ENCODE measurements at places on chromosomes 13 and 19.

DNA sequence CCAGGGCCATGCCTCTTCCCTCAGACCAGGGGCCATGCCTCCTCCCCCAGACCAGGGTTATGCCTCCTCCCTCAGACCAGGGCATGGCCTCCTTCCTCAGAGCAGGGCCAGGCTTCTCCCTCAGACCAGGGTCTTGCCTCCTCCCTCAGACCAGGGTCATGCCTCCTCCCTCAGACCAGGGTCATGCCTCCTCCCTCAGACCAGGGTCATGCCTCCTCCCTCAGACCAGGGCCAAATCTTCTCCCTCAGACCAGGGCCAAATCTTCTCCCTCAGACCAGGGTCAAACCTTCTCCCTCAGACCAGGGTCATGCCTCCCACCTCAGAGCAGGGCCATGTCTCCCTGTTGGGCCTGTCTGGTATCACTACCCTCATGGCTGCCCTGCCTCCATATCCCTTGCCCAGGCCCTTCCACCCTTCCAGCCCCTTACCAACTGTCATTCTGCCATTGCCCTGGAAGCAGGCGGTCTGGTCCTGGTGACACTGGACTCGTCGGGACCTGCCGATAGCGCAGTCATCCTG, 4.2 kb downstream of the LYPD5 start:
- DNase-seq: no peak

GRCh38 chr19:53112286-53112685, 9.1 kb upstream of the ZNF160 start:
- no peak for DNase-seq

GRCh38 chr13:64767054-64767453, 2463.1 kb downstream of the PCDH9 start:
- no peak for DNase-seq

DNA sequence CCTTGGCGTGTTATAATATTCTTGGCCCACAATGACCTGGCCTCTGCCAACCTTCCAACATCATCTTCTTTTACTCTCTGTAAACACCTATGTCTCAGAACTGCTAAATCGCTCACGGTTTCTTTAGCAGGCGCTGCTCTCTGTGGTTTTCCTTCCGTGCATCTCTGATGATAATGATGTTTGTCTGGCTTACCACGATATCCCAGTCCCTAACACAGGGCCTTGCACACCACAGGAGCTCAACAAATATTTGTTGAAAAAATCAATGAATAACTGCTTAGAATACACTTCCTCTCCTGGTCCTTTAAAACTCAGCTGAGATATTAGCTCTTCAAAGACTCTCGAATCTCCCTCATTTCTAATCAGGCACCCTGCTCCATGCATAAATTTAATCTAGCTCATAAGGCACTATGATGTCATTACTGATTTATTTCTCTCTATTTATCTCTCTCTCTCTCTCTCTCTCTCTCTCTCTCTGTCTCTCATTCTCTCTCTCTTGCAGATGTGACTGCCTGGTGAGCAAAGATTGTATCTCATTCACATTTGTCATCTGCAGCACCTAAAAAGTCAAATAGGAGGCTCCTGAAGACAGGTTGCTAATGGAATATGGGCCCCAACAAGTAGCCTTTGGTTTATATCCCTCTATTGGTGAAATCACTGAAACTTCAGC, 206.4 kb downstream of the NHLRC3 start:
- no peak for DNase-seq

GRCh38 chr19:6103217-6103644, 7.1 kb downstream of the RFX2 start:
- DNase-seq: peak; percentile 92

DNA sequence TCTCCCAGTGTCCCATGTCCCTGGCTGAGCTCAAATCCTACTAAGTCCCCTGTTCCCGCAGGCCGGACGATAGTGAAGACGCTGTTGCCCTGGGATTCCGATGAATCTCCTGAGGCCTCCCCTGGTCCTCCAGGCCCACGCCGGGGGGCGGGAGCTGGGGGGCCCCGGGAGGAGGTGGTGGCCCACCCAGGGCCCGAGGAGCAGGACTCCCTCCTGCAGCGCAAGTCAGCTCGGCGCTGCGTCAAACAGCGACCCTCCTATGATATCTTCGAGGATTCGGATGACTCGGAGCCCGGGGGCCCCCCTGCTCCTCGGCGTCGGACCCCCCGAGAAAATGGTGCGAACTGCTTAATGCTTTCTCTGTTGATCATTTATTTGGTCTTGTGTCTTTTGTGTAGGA, 5.9 kb downstream of the KMT2B start:
- no peak for DNase-seq

GRCh38 chr13:42214446-42214845, 57.5 kb upstream of the AKAP11 start:
- no peak for DNase-seq

DNA sequence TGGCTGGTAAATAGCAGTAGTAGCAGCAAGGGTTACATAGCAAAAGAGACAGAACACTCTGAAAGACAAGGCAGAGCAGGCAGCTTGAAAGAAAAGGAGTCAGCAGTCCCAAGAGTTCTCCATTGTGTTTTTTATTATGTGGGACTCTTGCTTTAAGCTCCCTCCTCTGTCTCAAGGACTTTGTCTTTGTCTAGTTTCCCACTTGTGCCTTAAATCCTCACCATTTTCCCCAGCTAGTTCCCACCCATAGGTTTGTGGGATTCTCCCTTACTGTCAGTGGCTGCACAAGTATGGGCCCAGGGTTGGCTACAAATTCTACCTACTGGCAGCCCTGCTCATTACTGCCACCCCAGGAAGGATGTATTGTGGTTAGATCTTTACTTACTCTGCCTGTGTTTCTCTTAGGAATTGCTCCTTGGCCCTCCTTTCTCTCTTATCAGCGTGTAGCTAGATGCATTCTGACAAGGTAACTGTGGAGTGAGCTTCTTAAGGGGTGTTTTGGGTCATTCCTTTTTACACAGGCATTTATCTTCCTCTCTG, 413.4 kb upstream of the PCDH9 start:
- no peak for DNase-seq

GRCh38 chr13:110073982-110074381, 233.0 kb downstream of the COL4A1 start:
- no peak for DNase-seq

DNA sequence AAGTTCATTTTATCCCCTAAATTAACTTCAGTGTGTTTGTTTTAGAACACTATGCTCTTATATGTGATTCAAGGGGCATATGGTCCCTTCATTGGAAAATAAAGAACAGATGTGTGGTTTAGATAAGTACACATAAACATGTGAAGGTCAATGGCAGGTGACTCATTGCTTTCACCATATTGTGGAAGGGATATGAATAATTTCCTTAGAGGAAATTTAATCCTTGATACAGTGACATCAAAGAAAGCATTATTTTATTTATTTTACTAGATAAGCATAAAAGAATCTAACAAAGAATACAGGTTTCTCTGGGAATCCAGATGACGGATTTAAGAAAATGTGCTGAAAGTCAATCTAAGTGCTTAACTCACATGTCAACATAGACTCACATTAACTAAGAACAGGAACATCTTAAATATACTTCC, 373.5 kb downstream of the KCTD12 start:
- peak; percentile 83 for DNase-seq

- no peak for DNase-seq
Observed at GRCh38 chr13:40145139-40145538, 489.7 kb downstream of the COG6 start.

- no peak for DNase-seq
Observed at GRCh38 chr19:31296741-31297390, 52.4 kb downstream of the TSHZ3 start.

DNA sequence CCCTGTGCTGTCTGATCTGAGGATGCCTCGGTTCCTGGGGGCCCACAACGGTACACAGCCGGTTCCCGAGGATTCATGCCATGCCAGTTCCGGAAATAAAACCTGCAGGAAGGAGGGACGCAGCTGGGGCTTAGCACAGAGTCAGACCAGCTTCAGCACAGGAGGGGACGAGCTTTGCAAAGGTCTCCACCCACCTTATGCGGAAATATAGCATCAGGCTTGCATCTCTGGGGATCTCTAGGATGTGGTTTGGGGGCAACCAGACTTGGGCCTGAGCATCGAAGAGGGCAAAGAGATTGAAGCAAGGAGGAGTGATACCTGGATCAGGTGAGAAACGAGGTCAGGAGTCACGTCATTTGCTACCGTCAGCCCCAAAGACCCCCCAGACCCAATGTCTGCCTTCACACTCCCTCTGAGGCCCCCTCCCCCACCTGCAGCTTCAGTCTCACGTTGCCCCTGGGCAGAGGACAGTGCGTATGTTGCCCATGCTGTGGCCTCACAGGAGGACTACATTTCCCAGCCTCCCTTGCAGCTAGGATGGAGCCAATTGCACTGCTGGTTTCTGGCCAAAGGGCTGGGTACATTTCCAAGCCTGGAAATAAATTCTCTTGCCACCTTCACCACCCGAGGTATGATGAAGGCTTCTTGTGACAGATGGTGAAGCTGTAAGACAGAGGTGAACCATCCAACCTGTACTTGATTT, 12.1 kb downstream of the TYK2 start:
- DNase-seq: no peak

DNA sequence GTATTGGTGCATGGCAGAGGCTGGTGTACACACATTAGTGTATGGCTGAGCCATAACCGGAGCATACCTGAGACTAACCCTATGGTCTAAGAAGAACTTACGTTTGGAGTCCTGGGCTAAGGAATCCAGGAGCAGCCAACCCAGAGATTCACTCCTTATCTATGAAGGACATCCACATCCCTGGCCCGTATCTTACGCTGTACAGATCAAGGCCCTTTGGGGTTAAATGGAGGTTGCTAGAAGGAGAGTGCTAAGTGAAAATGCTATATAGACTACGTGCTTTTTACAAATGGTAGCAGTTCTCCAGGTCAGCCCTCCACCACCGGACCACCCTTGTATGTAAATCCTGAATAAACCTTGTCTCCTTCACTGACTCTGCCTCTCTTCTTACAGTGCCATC, 1.9 kb upstream of the SUGT1 start:
- no peak for DNase-seq

DNA sequence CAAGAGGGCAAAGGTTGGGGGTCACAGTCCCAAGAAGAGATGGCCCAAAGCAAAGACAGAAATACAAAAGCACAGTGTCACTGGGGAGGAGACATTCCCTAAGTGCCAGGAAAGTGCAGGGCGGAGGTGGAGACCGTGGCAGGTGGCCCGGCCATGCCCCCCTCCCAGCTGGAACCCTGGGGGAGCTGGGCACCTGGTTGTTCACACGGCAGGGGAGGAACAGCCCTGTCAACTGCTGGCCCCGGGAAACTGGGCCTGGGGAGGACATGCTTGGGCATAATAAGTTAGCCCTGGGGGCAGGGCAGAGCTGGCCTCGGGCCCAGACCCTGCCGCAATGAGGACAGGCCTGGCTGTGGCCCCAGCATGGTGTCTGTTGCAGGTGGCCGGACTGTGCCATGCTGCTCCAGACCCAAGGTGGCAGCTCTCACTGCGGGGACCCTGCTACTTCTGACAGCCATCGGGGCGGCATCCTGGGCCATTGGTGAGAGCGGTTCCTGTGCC, 7.4 kb downstream of the HPN start:
- no peak for DNase-seq

- no peak for DNase-seq
Observed at GRCh38 chr13:20960663-20961309, 58.2 kb upstream of the XPO4 start.

- no peak for DNase-seq
Observed at GRCh38 chr19:18500376-18500775, 21.5 kb downstream of the ELL start.

GRCh38 chr13:85316506-85317025, 482.7 kb downstream of the SLITRK6 start:
- no peak for DNase-seq

DNA sequence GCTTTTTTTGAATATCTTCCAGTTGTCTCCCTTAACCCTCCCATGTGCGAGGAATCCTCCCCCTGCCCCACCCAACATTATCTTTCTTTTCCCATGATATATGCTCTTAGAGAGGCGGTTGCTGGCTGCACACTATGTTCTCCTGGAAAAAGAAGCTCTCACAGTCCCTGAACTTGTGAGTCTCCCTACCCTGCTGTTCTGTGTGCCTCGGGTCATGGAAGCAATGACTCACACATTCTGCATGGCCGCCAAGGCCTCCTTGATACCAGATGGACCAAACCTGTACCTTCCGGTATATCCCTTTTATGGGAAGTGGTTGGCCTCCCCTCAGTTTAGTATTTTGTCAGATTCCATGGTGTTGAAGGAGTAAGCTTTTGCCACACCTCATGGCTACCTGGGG, 705.4 kb downstream of the SLITRK6 start:
- DNase-seq: no peak

DNA sequence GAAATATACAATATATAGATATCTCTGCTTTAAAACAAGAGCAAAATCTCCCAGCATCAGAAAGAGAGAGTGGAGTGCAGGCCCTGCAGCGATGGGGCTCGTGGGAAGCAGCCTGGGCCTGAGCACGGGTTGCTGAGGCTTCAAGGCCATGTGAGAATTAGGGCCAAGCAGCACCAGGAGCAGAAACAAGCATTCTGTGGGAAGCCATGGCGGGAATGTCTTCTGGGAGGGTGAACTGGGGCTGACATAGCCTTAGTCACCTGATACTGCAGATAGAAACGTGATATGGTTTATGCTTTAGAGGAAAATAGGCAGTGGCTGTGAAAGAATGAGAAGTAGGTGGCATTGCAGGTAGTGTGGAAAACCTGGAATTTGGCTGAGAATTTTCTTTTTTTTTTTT, 472.3 kb downstream of the IRS2 start:
- no peak for DNase-seq

- no peak for DNase-seq
Observed at GRCh38 chr13:113120300-113121182, 2.1 kb upstream of the F10 start.
